ENCODE measurements at places on chromosomes 2 and 18.
A peak's percentile ranks its signal among the peaks of the same experiment; 100 is the strongest.

GRCh38 chr2:10971161-10971887, 59.6 kb downstream of the KCNF1 start:
- DNase-seq = no peak

- DNase-seq = no peak
Measured at GRCh38 chr2:164558450-164558849, 62.8 kb downstream of the GRB14 start.

DNA sequence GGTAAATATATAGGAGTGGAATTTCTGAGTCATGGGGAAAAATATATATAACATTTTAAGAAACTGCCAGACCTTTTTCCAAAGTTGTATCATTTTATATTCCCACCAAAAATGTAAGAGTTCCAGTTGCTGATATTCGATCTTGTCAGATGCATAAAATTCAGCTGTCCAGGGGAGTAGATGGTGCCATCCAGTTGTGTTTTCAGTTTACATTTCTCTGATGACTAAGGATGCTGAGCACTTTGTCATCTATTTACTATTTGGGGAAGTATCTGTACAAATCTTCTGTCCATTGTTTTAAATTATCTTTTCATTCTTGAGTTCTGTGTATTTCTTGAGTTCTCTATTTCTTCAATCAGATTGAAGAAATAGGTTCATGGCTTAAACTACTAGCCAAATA, 126.1 kb downstream of the RTN4 start:
- no peak for DNase-seq

- peak; percentile 92 for DNase-seq
Measured at GRCh38 chr2:173048897-173049661, 26.6 kb upstream of the MAP3K20 start.

GRCh38 chr2:151984424-151985083, 114.3 kb downstream of the CACNB4 start:
- DNase-seq = no peak

- DNase-seq = no peak
Measured at GRCh38 chr2:86368161-86368824, 30.9 kb upstream of the REEP1 start.

GRCh38 chr2:207226671-207227061, 60.9 kb upstream of the KLF7 start:
- DNase-seq = no peak

DNA sequence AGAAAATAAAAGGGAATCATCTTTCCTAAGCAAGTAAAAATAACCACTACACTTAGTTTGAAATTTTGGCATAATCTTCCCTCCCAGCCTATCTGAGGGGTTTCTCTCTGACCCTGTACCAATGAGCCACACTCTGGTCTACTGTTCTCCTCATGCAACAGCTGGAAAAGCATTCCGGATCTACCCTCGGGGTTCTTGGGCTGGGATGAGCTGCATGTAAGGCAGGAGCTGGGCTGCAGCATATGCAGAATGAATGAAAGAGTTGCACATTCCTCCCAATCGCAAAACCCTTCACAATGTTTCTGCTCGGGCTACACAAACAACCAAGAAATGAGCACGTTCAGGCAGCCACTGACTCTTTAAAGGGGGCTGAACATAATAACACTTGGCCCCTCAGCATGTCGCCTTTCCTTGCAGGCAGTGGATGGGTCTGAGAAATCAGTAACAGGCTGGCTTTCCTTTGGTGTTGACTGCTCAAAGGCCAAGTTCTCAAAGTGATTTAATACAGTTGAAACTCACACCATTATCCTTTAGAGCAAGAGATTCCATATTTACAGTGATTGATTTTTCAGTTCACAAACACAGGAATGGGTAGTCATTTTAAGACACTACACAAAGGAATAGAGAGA, 180.4 kb upstream of the ZFP36L2 start:
- DNase-seq = no peak

Measured in lower leg skin (tissue), 4 donors.